Skin of body (tissue), 3 donors: ENCODE measurements at places on chromosomes 5 and 9. TPM values are rescaled to one million over a fixed set of nuclear protein-coding genes. Genes with fewer than 3 reads are reported as not detected.

DNA sequence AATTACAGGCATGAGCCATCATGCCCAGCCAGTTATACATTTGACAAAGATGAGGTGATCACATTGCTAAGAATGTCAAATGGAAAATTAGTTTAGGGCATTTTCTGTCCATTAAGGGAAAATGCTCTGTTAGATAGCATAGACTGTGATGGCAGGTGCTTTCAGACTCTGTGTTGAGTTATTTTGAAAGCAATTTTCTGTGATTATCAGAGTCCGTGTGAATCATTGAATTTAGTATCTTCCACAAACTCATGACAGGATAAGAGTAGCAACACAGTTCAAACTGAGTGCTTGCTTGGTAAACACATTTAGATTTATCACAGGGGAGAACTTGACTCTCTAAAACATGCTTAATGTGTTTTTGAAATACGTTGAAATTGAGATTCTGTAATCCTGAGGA lies 69.0 kb downstream of the GAPVD1 start:
- DNase-seq, result no peak

- no peak for DNase-seq
Measured at GRCh38 chr9:8715788-8716187, 916.2 kb upstream of the DMAC1 start.

DNA sequence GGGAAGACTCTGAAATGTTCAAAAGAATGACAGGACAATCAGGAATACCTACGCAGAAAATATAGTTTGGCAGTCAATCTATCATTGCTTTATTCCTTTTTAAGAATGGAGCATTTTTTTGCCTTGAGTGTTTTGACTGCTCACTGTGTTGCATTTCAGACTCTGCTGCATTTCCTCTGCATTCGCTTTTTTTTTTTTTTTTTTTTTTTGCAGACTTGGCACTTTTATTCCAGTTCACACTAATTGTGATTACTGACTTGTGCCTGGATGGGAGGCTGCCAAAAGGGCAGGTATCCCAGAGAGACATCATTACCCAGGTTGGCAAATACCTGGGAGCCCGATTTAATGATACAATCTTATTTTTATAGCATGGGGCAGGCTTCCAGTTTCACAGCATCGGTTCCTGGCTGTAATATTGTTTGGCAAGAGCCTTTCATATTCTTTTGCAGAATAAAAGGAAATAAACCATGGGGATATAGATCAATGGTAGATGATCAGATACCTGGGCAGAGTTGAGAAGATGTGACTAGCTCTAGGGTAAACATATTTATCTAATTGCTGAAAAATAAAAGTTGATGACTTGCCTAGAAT lies 1132.6 kb downstream of the MAT2B start:
- no peak for DNase-seq

DNA sequence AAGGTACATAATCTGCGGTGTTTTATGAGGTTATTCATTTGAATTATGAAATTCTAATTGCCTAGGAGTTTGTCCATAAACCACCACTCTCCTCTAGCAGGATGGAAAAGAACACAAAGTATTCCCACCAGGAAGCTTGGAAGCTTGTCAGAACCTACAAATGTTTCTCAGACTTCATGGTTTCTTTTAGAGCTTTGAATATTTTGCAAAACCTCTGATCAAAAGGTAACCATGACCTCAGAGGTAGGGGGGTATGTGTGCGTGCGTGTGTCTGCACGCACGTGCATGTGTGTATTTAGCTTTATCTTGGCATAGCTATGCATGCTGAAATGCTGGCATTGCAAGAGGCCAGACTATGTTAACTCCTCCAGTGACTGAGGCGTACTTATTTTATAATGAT lies 847.0 kb downstream of the TLE1 start:
- DNase-seq, result no peak

DNA sequence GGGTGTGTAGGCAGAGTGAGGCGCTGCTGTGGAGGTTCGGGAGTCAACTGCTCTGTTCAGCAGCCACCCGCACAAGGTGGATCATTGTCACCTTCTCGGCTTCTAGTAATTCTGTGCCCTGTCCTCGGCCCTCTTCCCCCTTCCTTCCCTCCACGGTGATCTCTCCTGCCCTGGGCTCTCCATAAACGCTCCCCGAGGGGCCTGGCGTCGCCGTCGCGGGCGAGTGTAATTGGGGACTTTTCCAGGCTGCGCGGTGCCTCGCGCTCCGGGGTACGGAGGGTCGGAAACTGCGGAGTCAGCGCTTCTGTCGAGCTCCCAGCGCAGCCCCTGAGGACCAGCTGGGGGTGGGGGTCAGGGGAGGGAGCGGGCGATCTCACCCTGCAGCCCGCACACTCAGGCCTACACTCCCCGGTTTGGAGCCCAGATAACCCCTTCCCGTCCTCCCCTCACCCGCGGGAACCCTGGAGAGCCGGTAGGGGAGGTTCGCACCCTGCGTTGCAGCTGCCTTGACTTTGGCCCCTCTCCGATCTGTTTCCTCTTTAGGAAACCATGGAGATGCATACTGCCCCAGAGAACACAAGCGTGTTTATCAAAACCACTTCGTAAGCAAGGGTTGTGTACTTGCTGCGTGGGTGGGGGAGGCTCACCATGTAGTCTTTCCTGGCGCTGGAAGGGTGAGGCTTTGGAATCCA lies 188.3 kb upstream of the ZNF618 start:
- no peak for DNase-seq

DNA sequence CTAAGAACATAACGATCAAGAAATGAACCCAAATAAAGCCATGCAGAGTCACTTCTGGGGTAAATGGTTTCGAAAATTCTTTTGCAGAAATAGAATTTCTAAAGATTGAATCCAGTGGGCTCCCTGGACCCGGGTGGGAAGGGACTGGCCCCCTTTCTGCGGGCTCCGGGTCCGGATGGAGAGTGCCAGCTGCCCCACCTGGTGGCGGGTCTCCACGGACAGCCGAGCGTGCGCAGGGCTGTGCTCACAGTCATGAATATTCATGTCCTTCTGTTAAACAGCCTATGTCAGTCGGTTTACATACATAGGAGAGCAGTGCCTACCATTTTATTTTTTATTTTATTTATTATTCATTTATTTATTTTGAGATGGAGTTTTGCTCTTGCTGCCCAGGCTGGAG lies 4.7 kb upstream of the PPP1R26 start:
- no peak for DNase-seq

DNA sequence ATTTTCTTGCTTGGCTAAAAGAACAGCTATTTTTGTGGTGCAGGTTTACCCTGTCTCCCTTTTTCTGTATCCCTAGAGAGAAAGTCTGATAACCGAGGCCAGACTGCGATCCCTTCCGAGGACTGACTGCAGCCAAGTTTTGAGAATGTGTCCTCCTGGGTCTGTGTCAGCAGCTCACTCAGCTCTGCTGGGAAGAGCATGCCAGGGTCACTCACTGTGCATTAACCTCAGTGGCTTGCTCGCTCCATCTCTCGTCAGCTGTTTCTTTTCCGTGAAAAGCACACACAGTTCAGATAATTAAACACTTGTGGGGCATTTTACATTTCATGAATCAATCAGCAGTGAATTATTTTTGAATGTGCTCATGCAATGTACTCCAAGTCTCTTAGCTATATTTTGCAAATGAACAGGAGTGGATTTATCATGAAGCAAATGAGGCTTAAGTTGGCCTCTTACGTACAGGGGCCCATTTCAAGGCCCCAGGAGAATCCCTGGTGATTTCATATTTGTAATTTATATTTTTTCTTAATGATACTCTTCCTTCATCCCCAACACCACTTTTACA lies 252.1 kb downstream of the SMARCA2 start:
- no peak for DNase-seq

GRCh38 chr5:54090495-54091120 lies 219.8 kb downstream of the ARL15 start:
- no peak for DNase-seq

- DNase-seq, result no peak
Measured at GRCh38 chr5:107512029-107512428, 158.7 kb downstream of the EFNA5 start.

Gene LCN2
- 14.6 TPM for total RNA-seq

Gene FCHO2
- 32.4 TPM for total RNA-seq

Gene GPR150
- not detected for total RNA-seq

Gene WDR38
- not detected for total RNA-seq

Gene OR1L1
- total RNA-seq, result not detected

Gene PCDHA12
- 0.20 TPM for total RNA-seq
